ENCODE measurements at places on chromosomes 11 and 22. TPM values are rescaled to one million over a fixed set of nuclear protein-coding genes. Genes with fewer than 3 reads are reported as not detected.

CREB3L1 gene
- 2.6 TPM for total RNA-seq

RELT gene
- total RNA-seq: 0.95 TPM

HPX gene
- 4.1 TPM for total RNA-seq

MS4A4E gene
- total RNA-seq: 0.71 TPM

GRCh38 chr11:69300120-69301060 is 6.4 kb downstream of the MYEOV start:
- H3K4me1 ChIP-seq: no peaks in the 10 kb centered on the region
- H3K27ac ChIP-seq: no peak overlapping the region

- H3K27me3 ChIP-seq: no peaks in the 10 kb centered on the region
- H3K27ac ChIP-seq: no peak overlapping the region
- H3K36me3 ChIP-seq: no peaks in the 10 kb centered on the region
- DNase-seq: no peak
Observed at GRCh38 chr11:86435711-86436110, 61.0 kb downstream of the CCDC81 start.

DNA sequence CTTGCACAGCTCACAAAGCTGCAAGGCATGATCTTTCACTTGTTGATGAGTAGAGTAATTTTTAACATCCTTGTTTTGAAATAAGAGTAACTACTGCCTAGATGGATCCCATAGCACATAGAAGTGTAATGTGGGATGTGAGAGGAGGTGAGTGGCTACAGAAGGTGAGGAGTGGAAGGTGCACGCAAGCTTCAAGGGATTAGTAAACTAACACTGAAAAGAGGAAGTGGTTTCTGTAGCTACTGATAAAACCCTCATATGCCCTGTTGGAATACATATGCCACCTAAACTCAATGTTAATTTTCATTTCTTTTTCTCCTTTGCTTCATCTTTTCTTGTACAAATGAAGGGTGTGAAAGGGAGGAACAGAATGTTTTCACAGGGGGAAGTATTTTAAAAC is 22.0 kb upstream of the CTSC start:
- H3K27ac ChIP-seq: no peak overlapping the region
- H3K4me1 ChIP-seq: no peaks in the 10 kb centered on the region
- no peaks in the 10 kb centered on the region for H3K27me3 ChIP-seq
- no peaks in the 10 kb centered on the region for H3K36me3 ChIP-seq
- DNase-seq: no peak

DNA sequence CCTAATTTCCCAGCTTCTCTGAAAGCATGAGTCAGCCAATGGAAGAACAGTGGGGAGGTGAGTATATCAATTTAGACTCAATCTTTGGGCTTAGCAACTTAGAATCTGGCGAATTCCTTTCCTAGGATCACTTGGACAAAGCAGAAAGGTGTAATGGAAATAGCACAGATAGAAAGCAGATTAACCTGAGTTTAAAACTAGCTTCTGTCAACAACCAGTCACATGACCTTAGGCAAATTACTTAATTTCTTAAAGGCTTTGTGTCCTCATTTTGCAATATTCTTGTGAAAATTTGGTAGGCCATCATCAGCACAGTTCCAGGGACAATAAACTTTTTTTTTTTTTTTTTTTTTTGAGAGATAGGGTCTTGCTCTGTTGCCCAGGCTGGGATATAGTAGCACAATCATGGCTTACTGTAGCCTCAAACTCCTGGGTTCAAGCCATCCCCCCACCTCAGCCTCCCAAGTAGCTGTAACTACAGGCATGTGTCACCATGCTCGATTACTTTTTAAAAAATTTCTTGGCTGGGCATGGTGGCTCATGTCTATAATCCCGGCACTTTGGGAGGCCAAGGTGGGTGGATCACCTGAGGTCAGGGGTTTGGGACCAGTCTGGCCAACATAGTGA is 40.8 kb upstream of the PCF11 start:
- no peak overlapping the region for H3K4me3 ChIP-seq
- H3K27me3 ChIP-seq: no peaks in the 10 kb centered on the region
- no peak for DNase-seq
- no peak overlapping the region for H3K27ac ChIP-seq

DNA sequence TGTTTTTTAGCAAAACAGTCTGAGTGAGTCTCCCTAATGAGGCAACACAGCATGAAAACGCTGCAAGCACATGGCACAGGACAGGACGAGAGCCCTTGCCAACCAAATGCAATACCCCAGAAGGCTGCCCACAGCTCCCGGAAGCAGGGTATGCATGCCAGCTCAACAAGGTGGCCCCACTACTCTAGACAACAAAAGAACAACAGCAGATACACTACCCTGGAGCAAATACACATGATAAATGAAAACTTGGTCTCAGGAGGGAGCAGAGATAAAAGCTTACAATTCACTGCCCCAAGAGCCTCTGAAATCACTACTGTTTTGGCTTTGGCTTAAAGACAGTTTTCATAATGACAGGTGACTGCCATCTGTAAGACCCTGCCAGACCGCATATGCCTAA is 785.4 kb upstream of the API5 start:
- no peaks in the 10 kb centered on the region for H3K27me3 ChIP-seq
- H3K27ac ChIP-seq: no peak overlapping the region
- DNase-seq: no peak
- H3K36me3 ChIP-seq: no peaks in the 10 kb centered on the region

DNA sequence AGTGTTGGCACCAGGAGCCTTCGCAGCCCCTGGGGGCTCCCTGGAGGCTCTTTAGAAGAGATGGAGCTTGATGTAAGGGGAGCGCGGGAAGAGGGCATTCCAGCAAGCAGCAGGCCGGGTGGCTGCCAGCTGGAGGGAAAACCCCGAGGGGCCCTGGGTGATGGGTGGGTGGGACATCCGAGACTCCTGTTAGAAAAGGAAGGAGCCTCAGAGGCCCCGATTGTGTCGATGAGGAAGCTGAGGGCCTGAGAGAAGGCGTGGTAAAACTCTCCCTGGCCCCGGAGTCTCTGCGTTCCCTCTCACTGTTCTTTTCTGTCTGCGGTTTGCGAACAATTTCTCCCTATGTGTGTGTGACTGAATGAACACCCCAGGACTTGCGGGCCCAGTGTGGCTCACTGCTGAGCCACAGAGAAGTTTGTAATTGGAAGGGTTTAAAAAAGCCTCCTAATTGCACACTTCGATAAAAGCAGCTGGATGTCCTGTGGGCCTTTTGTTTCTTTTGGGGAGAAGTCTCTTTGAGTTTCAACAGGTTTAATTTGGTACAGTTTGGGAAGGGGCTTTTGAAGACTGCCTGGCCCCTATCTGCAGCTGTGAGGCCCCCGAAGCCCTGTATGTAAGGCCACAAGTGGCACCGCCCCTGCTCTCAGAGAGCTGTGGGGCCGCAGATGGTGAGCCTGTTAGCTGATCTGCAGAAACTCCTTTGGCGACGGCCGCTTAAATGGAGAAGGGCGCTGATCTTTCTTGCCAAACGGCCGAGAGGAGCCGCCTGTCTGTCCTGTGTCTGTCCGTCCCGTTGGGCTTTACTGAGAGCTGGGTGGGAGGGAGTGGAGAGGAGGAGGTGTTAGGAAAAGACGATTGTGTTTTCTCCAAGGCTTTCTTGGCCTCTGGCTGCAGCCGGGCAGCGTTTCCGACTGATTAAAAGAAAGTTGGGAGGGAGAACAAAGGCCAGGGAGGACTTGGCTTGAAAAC is 2.0 kb downstream of the FBLN1 start:
- peak overlapping the region; percentile 40 for H3K27ac ChIP-seq
- DNase-seq: peak; percentile 57
- H3K27me3 ChIP-seq: no peaks in the 10 kb centered on the region

- no peak overlapping the region for H3K27ac ChIP-seq
- no peak overlapping the region for H3K4me3 ChIP-seq
- DNase-seq: no peak
- H3K27me3 ChIP-seq: no peaks in the 10 kb centered on the region
- H3K4me1 ChIP-seq: no peaks in the 10 kb centered on the region
- no peaks in the 10 kb centered on the region for H3K36me3 ChIP-seq
Observed at GRCh38 chr11:108835624-108836023, 170.8 kb downstream of the DDX10 start.

DNA sequence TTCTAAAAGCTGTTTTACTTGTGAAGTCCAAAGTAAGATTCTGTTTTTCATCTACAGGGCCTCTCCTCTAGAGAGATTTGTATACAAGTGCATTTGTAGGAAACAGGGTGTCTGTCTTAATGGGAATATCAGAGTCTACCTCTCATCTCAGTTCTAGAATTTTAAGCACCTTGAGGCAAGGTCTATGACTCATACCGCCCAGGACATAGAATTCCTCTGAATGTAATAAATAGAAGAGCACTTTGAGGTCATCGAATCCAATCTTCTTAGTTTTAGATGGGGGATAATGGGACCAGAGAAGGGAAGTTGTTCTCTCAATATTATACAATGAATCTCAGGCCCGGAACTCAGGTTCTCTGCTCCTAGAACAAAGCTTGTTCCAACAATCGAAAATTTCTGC is 101.8 kb upstream of the TIMP3 start:
- H3K4me1 ChIP-seq: no peaks in the 10 kb centered on the region
- no peak for DNase-seq
- no peak overlapping the region for H3K4me3 ChIP-seq
- no peaks in the 10 kb centered on the region for H3K36me3 ChIP-seq
- H3K27ac ChIP-seq: no peak overlapping the region

DNA sequence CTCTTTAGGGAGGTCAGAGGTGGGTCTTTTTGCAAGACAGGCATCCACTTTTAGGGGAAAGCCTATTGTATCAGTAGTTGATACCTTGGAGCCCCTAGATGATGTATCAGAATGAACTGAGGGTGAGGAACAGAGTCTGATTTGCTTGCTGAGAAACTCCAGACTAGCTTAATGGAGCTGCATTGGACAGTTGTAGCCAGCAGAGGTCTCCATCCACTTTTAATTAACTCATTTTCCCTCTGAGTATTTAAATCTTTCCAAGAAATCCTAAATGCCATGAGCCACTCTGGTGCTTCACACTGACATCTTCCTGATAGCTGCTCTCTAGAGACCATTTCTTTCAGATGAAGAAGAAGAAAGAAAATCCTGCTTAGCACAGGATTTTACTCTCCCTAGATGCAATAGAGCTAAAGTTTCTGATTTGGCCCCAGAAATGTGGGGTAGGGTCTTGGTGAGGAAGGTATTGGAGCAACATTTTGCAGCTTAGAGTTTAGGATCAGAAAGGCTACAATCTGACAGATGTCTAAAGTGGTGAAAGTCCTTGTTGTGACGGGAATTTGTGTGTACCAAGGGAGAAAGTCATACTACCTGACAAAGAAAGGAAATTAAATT is 38.0 kb downstream of the EXT2 start:
- no peaks in the 10 kb centered on the region for H3K27me3 ChIP-seq
- no peak overlapping the region for H3K27ac ChIP-seq
- DNase-seq: no peak
- no peaks in the 10 kb centered on the region for H3K36me3 ChIP-seq
- H3K4me3 ChIP-seq: no peak overlapping the region
